ENCODE measurements at places on chromosomes 12 and 14.

DNA sequence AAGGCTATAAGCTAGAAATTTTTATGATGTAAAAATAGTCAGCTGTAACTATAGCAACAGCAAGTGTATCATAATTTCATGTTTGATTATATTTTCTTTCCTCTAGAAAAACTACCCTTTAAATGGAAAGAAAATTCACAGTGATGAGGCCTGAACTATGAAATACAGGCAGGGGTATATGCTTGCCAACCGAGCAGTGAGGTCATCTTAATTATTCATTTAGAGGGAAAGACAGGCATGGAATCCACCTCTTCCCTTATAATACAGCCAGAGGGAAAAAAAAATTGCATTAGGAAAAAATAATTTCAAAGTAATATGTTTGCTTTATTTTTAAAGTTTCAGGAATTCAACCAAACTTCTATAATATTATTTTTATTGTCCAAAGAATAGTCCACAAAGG, 139.8 kb downstream of the EPS8 start:
- DNase-seq: no peak

DNA sequence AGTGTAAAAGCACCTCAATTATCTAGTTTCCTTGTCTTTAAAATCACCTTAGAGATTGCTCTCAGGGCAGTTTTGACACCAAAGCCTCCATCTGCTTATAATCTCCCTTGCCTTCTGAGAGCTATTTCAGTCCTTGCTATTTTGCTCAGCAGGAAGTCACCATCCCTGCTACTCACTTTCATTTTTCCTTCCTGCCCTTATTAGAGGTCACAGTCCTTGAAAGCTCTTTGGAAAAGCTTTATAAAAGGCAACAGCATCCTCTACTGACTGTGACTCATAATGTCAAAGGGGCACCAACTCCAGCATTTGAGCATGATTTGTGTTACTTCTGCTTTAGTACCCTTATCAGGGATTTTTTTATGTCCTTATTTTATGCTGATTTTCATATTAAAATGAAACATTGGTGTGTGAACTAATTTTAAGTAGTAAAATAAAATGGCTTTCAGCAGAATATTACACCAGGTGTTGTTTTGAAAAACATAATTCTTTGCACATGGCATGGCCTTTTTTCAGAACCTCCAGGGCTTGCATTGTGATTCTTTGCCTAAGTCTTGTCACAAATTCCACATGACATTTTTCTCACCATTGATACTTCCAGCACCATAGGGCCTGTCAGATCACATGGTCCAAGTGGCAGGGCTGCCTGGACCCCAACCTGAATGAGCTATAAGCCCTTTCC, 213.0 kb downstream of the ADAMTS20 start:
- peak; percentile 51 for DNase-seq

- DNase-seq: no peak
Observed at GRCh38 chr12:45915405-45915804, 75.0 kb downstream of the SCAF11 start.

DNA sequence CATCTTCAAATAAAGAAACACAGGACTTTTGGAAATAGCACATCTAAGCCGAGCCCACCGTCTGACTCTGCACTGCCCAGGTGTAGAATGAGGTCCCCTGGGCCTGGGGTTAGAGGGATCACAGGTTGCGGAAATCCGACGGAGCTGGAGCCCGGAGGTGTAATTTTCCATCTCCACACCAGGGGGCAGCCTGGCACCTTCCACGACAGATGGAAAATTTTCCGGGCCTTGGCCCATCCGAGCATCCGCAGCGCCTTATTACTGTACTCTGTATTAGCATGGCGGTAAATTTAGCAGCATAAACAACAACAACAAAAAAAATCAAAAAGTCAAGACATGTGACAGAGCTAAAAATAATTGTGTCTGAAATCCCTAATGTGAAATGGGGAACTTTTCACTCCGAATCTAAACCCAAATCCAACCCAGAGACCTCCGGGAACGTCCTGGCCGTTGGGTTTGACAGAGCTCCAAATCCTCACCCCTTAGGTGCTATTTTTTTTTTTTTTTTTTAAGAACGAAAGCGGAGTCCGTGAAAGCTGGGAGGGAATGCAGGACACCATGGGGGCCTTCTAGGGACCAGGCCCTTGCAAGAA, 93.9 kb downstream of the KSR2 start:
- DNase-seq: peak; percentile 69

DNA sequence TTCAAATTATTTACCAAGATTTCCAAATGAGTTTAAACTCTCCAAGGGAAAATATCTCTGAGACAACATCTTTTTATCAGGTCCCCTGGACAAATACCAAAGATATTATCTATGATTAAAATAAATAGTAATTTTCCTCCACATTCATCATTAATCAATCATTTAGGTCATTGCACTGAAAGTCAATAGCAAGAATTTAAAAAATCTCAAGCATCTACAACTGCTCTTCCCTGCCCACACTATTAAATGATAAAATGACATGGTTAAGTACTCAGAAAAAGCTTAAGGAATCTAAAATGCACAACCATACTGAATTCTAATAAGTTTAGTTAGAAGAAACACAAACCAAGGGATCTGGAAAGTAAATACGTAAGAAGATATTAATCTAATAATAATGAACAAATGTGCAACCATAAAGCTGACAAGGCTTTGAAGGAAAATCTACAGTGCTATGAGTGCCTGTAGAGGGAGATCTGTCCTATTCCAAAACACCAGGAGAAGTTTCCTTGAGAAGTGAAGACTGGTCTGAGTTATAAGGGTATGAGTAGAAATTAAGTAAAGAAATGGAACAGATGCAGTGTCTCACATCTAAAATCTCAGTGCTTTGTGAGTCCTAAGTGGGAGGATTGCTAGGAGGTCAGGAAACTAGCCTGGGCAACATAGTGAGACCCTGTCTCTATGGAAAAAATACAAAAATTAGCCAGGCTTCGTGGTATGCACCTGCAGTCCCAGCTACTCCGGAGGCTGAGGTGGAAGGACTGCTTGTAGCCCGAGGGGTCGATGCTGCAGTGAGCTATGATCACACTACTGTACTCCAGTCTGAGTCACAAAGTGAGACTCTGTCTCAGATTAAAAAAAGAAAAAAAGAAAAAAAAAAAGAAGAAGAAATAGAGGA, 19.2 kb downstream of the INTS13 start:
- DNase-seq: no peak

- DNase-seq: no peak
Observed at GRCh38 chr12:118981285-118982211, at the start of gene SRRM4. SRRM4 (plus strand) TSS chr12:118981541; CDS start chr12:118981883, 342 bp downstream.

DNA sequence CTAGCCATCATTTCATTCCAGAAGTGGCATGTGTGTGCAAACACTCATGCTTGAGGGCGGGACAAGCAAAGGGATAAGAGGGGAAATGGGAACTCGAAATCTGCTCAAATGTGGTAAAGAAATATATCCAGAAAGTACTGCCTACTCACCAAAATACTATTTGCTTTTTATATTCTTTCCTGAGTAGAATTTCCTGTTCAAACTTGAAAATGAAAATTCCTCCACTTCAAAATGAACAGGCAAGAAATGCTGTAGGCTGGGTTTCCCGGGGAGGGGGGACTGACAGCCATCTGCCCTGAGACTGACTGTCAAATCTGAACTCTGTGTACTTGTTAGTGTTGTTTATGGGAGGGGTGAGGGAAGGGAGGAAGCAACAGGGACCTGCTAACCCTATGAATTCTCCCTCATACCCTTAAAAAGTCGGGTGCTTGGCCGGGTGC, 34.6 kb downstream of the NTF3 start:
- no peak for DNase-seq

GRCh38 chr14:28767853-28768741, 1.5 kb downstream of the FOXG1 start:
- no peak for DNase-seq

DNA sequence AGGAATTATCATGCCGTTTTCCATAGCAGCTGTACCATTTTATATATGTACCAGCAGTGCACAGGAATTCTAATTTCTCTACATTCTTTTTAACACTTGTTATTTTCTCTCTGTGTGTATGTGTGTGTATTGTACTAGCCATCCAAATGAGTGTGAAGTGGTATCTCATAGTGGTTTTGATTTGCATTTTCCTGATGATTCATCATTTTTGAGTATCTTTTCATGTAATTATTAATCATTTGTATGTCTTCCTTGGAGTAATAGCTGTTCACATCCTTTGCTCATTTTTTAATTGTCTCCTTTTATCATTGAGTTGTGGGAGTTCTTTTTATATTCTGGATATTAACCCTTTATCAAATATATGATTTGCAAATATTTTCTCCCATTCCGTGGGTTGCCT, 95.6 kb upstream of the MANSC4 start:
- DNase-seq: no peak

DNA sequence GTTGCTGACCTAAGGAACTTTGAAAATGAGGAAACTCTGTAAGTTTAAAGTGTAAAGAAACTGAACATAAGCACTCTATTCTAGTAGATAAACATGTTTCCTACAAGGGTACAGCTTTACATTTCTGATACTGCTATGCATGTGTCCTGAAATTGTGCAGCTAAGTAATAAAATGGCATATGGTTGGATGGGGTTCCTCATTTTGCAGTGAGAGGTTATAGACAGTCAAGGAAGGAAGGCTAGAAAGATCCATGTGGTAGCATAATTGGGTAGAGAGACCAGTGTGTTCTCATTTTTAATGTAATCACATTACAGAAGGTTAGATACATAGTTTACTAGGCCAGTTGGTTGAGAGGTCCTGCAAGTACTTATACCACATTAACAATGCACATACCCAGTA, 477.0 kb downstream of the TMEM121 start:
- DNase-seq: no peak

DNA sequence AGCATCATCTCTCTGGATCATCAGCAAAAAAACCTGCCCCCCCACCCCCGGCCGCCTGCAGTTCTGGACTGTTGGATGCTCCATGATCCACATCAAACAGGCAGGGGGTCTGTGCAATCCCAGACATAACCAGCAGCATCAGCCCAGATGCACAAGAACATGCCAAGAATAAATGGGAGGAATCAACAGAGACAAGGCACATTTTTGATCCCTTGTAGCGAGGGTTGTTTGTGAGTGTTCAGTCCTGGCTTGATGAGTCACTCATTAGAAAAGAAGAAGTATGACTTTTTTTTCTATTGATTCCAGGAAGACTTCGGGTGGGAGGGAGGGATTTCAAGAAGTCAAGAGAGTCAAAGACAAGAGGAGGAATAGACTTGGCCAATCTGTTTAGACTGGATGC, 244.2 kb downstream of the KSR2 start:
- no peak for DNase-seq

GRCh38 chr12:52628111-52628507, 9.8 kb upstream of the KRT73 start:
- DNase-seq: no peak

DNA sequence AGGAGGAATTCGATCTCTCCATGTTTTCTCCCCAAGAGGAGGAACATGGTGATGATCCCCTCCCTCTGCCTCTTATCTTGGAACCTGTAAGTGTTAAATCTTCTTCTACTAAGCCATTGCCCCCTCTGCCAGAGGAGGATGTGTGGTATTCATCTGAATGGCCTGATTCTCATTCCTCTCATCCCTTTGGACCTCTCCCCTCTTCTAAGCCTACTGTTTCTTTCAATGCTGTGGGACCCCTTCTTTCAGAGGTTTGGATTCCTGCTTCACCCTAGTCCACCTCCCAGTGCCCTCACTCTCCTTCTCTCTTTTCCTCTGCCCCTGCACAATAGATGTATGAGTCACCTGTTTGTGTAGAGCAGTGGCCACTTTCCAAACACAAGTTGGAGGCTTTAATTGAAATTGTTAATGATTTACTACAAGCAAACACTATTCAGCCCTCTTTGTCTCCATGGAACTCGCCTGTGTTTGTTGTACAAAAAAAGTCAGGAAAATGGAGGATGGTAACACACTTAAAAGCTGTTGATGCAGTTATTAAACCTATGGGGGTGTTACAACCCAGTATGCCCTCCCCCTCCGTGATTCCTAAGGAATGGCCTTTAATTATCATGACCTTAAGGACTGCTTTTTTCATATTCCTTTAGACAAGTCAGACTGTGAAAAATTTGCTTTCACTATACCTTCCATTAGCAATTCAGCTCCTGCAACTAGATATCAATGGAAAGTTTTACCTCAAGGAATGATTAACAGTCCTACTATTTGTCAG, 192.1 kb upstream of the ALG10B start:
- DNase-seq: no peak

- peak; percentile 26 for DNase-seq
Observed at GRCh38 chr12:132356691-132357622, 27.6 kb upstream of the GALNT9 start.

- DNase-seq: no peak
Observed at GRCh38 chr14:85789506-85789905, 259.6 kb downstream of the FLRT2 start.

- DNase-seq: no peak
Observed at GRCh38 chr12:40569626-40570179, 122.5 kb upstream of the CNTN1 start.

DNA sequence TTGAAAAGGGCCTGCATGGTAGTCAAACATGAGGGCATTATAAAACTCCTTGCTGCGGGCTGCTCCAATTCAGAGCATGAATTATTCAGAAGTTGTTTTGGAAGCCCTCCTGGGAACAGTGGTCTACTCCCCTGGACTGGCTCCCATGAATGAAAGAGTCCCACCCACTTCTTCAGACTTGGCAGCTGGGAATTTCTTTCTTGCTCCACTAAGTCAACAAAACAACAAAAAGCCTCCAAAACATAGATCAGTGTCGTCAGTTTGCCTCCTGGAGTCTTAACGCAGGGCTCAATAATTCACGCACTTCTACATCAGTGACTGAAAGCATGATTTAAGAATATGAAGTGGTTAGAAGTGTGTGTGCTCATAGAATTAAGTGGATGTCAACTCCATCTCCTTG, 37.9 kb downstream of the AKAP6 start:
- DNase-seq: no peak

GRCh38 chr12:102921240-102921639, 4.2 kb upstream of the PAH start:
- DNase-seq: no peak

DNA sequence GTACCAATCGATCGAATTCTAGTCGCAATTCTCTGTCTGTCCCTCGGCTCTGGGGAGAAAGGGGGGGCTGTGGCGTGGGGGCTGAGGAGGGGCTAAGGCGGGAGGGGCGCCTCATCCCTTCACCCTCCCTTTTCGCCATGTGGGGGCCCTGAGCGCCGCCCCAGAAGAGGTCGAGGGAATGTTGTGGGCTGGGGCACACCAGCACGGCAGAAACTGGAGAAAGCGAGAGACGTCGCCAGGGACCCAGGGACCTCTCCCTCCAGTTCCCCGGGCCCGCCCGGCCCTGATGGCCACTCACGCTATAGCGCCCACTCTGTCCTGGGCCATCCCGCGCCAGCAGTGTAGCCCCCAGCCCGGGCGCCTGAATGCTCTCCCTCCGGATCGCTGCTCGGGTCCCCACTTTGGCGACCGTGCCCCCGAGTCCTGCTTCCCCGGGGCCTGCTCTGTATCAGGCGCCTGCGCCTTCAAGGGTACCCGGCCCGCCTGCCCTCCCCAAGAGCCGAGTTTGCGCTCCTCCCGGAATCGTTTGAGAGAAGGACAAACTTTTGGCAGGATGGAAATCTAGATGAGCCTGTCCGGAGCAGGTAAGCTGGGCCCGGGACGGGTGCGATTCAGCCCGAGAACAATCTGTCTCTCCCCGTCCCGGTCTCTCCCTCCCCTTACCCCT, 62.6 kb downstream of the SMUG1 start:
- no peak for DNase-seq

- DNase-seq: no peak
Observed at GRCh38 chr14:37642125-37642524, 46.7 kb downstream of the TTC6 start.

GRCh38 chr14:89650077-89650978, 233.3 kb upstream of the FOXN3 start:
- no peak for DNase-seq
